ENCODE measurements at places on chromosomes 16 and 17.

DNA sequence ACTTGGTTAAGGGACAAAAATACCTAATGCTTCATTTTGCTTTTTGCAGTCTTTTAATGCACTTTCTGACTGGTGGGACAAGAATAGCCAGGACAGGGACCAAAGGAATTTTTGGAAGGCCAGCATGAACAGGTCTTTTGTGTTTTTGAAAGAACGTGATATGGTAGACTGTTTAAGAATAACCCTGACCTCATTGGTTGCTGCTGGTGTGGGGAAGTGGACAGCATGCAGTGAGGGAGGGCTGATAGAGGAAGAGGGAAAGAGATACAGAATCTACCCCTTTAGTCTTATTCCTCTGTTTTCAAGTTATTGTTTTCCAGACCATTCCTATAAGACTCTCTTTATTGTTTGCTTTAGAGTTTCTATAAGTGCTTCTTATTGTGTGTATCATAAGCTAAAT lies 816.2 kb downstream of the CDH11 start:
- DNase-seq: no peak

DNA sequence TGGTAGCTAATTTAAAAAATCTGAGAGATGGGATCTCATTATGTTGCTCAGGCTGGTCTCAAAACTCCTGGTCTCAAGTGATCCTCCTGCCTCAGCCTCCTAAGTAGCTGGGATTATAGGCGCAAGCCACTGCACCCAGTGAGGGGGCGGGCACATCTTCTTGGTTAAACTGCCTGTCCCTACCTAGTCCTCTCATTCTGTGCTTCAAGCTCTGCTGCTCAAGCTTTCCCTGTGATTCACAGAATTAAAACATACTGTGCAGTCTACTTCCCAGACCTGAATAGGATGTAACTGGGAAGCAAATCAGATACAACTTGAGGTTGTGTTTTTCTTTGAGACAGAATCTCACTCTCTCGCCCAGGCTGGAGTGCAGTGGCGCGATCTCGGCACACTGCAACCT lies 2.3 kb downstream of the MRPL38 start:
- no peak for DNase-seq

GRCh38 chr17:20098314-20098713 lies 89.2 kb downstream of the SPECC1 start:
- no peak for DNase-seq

DNA sequence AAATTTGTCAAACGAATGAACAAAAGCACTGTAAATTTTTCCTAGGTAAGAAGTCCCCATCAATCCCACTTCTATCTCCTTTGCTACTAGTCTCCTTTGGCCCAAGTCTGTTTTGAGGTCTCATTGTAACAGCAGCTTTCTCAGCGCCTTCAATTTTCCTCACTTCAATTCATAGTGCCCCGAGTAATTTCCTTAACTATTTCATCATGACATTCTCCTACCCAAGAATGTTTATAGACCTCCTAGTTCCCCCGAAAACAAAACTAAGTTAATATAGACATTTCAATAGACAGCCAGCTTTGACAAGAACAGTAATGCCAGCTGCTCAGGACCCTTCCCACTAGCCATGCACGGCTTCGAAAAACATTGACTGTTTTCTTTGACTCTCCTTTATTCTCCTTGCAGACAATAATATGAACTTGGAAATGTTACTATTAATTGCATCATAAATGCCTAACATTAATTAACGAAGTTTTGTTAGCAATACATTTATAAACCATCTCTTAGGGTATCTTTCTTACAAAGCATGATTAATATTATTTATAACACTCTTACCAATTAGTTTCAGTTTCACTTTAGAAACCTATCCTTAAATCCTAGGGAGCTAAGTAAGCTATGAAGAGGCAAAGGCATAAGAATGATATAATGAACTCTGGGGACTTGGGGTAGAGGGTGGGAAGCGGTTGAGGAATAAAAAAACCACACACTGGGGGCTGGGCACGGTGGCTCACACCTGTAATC lies 22.8 kb downstream of the GLG1 start:
- DNase-seq: no peak

- no peak for DNase-seq
Measured at GRCh38 chr17:81908793-81909192, 2.4 kb downstream of the PCYT2 start.
